Activated naive CD4-positive, alpha-beta T cell treated with anti-CD3 and anti-CD28 coated beads, Interleukin-2, amount 50 U/mL, for 72 hours (primary cell): ENCODE measurements at places on chromosomes 13 and 19. TPM values are rescaled to one million over a fixed set of nuclear protein-coding genes. Genes with fewer than 3 reads are reported as not detected.

DNA sequence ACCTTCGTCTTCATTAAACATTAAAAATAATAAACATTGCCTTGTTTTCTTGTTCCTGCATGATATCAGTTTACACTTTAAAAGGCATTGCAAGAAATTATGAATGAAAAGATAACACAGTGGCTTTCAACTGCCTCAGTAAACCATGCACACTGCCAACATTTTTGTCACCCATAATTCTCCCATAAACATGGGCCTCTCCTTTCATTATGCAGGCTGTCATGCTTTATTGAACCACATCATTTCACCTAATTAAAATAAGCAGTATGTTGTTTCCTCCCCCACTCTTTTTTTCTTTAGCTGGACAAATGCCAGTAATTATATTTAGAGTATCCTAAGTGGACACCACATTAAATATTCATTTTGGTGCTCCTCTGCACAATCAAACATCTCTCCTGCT lies 1566.5 kb upstream of the SLC10A2 start:
- DNase-seq = no peak

NCAN gene
- not detected for total RNA-seq

GRCh38 chr13:27172495-27172842 lies 858 bp upstream of the USP12 start:
- no peak for DNase-seq

- no peak for DNase-seq
Measured at GRCh38 chr19:46828484-46828883, 22.2 kb downstream of the AP2S1 start.

FAM216B gene
- total RNA-seq = not detected

DNA sequence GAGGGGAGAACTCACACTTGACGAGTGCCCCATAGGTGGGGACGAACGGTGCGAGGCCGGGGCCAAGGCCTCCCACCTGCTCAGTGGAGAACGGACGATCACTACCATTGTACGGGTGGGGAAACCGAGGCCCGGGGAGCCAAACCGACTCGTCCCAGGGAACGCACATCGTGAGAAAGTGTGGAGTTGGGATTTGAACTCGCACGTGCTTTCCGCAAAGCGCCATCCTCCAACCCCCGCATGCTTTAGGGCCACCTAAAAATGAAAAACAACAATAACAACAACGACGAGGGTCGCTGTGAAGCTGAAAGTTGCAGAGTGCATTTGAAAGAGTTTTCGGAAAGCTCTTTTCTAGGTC lies 458 bp downstream of the ARHGEF1 start:
- DNase-seq = no peak

EPSTI1 gene
- total RNA-seq = 18.7 TPM

PLA2G4C gene
- total RNA-seq = 16.7 TPM
